ENCODE measurements at places on chromosomes 1 and 21.

DNA sequence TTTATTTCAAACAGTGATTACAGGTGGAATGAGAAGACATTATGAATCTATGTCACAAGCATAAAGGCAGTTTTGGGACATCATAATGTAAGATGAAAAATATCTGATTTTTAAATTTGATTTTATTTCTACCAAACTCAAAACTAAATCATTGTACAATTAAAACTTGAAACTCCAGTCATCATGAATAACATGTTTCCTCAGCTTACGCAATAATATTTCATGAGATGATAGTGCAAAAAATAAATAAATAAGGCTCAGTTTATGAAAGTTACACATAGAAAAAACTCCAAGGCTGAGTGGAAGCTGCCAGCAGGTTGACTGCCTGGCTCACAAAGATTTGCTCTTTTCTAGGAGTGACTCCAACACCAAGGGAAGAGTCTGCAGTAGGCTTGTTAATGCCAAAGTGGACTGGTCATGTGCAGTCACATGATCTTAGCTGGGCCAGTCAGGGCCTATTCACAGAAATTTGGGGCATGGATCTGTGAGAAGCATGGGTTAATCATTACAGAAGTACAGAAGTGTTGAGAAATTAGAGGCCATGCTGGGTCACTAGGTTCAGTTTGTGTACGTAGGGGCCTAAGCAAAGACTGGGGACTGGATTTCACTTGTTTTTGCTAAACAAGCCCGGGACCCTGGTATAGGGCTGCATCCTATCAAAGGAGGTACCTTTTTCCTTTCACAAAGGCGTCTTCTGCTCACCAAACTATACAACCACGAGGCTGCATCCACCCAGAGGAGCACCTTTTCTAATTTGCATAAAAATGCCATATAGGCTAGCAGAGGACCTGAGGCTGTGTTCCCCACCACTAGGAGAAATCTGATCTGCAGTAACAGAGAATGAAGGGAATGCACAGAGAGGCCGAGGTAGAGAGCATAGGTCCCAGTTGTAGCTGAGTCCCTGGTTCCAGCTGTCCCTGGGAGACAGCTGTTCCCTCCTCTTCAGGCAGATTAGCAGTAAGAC lies 4.9 kb upstream of the ABCA4 start:
- DNase-seq = no peak

DNA sequence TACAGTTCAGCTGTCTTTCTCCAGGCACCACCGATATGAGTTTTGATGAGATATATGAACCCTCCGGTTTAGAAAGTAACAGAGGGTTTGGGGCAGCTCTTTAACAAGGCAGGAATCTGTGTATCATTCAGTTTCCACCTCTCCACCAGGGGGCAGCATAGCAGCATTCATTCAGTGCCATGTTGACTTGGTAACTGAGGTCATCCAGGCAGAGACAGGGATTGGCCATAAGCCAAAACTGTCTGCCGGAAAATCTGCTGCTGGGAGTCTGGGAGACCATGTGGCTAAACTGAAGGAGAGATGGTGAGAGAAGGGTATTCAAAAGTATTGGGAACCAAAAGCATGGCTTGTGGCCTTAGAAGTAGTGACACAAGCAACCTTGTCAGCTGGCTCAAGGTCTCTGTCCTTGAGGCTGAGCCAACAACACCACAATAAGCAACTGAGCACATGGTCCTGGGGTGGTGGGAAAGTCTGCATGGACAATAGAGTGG lies 98.5 kb downstream of the LMX1A start:
- DNase-seq = peak; percentile 1

GRCh38 chr1:185215911-185216310 lies 58.9 kb downstream of the SWT1 start:
- no peak for DNase-seq

GRCh38 chr1:111571239-111571638 lies 48.4 kb upstream of the RAP1A start:
- no peak for DNase-seq

- no peak for DNase-seq
Observed at GRCh38 chr1:228090613-228091081, 8.1 kb downstream of the ARF1 start.

GRCh38 chr1:3431266-3431665 lies 23.2 kb upstream of the ARHGEF16 start:
- no peak for DNase-seq

- no peak for DNase-seq
Observed at GRCh38 chr1:171983584-171983983, 142.3 kb downstream of the DNM3 start.

GRCh38 chr1:29096231-29096886 lies 27.3 kb downstream of the TMEM200B start:
- DNase-seq = no peak
